ENCODE measurements at places on chromosomes 3 and 15.

DNA sequence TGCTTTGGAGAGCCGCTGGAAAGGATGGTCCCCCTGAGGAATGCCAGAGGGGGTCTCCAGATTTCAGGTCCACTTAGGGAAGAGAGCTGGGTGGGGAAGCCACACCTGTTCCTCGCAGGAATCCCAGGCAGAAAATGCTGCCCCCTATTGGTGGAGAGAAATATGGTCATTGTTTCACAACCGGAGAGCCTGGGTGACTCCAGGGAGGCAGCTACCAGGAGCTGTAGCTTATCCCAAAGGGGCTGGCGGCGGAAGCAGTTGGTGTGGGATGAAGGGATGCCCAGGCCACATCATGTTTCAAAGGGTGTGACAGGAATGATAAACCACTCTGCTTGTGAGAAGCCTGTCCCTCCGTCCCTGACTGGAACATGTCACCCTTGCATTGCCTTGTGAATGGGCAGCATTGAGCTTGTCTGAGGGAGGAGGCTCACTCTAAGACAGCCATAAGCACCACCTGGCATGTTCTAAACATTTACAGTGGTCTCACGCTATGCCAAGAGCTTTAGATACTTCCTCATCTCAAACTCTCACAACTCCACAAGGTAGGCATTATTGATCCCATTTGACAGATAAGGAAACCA, 34.5 kb downstream of the POMGNT2 start:
- no peak for DNase-seq

GRCh38 chr3:133663569-133664313, 2.0 kb upstream of the TOPBP1 start:
- DNase-seq: no peak

GRCh38 chr3:151859905-151860304, 13.5 kb upstream of the SUCNR1 start:
- no peak for DNase-seq

- DNase-seq: no peak
These were observed 33.0 kb downstream of the DENND6A start for GRCh38 chr3:57659806-57660439.

- peak; percentile 79 for DNase-seq
These were observed 60.1 kb downstream of the PCOLCE2 start for GRCh38 chr3:142828703-142829305.
